NCI-H1930 (cell line): ENCODE measurements at places on chromosomes 2 and 18.

- no peak for DNase-seq
Measured at GRCh38 chr2:188620916-188621315, 329.2 kb downstream of the GULP1 start.

GRCh38 chr2:168138374-168138773 lies 109.0 kb downstream of the STK39 start:
- no peak for DNase-seq

GRCh38 chr18:45081566-45082181 lies 401.0 kb downstream of the SETBP1 start:
- DNase-seq, result no peak

DNA sequence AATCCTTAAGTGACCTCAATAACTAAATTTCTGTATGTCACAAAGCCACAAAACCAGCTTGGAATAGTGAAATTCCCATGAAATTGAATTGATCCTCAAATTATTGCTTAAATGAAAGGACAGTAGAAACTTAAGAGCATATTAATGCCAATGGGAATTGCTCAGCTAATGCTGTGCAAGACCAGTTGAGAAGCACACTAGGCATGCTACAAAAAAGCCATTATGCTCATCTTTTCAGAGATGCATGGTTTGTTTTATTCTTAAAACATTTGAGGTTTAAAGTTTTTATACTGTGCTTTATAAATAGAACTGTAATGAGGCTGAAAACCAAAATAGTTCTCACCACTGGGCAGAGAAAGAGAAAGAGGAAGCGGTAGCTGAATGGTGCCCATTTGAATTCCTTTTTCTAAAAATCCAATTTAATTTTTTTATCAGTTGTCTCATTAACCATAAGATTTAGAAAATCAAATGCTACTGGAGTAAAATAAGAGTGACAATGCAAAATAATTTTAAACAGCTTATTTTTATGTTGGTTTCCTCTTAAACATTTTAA lies 98.6 kb downstream of the LNPK start:
- DNase-seq, result no peak

DNA sequence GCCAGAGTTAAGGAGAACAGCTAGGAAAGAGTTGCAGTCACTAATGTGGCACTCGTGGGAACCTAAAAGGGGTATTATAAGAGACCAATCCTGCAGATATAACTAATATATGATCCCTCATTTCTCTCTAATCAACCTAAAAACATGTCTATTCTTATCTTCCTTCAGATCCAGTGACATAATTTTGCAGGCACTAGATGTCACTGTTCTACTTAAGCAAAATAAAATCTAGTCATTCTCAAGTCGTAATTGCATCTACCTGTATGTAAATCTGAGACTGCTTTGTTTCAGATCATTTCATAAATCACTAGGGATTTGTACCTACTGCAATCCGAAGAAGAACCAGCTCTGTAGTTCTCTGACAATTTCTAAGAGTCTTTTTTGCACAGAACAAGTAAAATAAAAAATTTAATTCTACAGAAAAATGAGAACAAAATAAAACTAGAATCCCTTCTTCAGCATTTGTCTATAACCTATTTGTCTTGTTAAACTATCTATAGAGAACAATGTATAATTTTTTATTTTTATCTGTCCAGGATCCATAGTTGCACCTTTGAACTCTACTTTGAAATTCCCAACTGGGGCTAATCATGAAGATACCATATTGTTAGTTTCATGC lies 56.5 kb upstream of the ERBB4 start:
- DNase-seq, result no peak

DNA sequence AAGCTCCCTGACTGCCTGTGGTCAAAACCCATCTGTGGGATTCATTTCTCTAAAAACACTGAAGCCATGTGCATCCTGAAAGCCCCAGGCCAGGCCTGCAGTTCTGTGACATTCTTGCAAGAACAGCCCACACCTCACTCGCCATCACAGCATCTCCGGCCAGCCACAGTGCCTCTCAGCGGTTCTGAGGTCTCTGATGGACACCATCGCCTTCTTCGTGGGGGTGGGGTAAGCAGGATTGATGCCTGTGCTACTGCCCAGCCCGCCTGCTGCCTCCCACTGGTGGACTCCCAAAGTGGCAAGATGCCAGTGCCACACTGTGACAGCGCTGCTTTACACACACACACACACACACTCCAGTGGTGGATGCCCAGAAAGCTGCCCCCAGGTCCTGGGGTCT lies 5.2 kb upstream of the PRLH start:
- no peak for DNase-seq

DNA sequence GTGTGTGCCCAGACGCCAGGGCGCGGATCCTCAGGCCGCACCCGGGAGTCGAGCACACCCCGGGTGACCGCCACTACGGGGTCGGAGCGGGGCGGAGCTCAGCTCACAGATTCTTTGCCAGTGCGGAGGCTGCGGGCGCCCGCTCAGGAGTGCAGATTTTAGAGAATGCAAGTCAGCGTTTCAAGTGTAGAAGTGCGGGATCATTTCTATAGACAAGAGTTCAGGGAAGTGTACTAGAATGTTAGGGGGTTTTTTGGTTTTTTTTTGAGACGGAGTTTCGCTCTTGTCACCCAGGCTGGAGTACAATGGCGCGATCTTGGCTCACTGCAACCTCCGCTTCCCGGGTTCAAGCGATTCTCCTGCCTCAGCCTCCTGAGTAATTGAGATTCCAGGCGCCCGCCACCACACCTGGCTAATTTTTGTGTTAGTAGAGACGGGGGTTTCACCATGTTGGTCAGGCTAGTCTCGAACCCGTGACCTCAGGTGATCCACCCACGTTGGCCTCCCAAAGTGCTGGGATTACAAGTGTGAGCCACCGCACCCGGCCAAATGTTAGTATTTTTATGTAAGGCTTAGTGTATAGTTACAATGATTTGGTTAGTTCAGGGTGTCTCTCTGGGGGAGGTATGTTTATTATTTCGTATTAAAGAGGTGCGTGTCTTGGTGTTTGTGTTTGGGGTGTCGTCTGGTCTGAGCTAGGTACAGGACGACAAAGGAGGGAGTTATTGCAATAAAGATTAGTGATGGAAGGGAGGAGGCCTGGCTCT lies 619 bp upstream of the FAM168B start:
- DNase-seq, result peak; percentile 60

DNA sequence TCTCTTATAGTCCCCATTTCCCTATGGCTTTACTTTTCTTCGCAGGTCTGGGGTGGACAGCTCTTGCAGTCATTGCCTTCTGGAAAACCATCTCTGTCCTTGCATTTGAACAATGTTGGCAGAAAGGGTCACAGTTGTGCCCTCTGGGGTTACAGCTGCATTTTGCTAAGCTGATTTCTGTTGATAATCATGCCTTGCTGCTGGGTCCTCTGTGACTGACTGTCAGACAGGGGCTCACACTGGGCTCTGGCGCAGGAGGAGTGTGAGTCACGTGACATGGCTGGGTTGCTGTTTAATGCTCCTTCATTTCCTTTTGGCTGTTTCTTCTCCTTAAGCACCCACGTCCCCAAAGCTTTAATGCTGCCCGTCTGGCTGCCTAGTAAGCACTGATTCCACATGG lies 196.6 kb upstream of the LHCGR start:
- no peak for DNase-seq
